Lower lobe of right lung (tissue), 2 donors: ENCODE measurements at places on chromosomes 7 and 10. TPM values are rescaled to one million over a fixed set of nuclear protein-coding genes. Genes with fewer than 3 reads are reported as not detected.

GRCh38 chr7:43392638-43393330 lies 190.1 kb upstream of the STK17A start:
- no peaks in the 10 kb centered on the region for H3K4me1 ChIP-seq
- peaks cover 4% of the 10 kb centered on the region for H3K27me3 ChIP-seq
- H3K36me3 ChIP-seq = no peaks in the 10 kb centered on the region
- no peak for DNase-seq

GRCh38 chr10:3652886-3653285 lies 132.1 kb downstream of the KLF6 start:
- H3K4me3 ChIP-seq = peak overlapping the region; percentile 37
- DNase-seq = no peak
- H3K27me3 ChIP-seq = no peaks in the 10 kb centered on the region
- H3K27ac ChIP-seq = no peak overlapping the region

DNA sequence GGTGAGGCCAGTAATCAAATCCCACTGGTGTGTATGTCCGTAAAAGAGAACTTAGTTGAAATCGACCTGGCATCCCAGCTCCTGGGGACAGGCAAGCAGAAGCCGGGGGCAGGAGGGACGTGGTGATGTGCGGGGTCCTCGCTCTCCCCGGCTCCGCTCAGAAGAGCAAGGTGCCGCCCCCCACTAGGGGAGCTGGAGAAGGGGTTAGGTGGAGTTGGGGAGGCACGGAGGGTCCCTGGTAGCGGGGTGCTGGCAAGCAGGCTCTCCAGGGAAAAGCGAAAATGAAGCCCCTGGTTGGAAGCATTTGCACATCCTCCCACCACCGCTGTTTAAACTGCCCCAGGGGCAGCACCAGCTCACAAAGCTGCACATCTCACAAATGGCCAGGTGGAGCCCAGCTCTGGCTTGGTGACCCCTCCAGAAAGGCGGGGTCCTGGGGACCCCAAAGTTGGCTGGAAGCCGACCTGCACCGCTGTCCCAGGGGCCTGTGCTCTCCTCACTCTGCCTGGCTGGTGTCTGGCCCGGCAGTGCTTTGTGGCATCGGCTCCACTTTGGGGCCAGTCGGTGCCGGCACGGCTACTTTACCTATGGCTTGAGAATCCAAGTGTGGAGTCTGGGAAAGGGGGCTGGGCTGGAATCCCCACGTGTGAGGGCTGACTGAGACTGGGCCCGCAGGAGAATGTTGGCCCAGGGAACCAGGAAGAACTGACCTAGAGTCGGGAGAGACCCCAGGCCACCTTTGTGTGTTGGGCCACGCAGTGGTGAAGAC lies 2.9 kb upstream of the CFAP46 start:
- H3K4me3 ChIP-seq = no peak overlapping the region
- peaks cover 7% of the 10 kb centered on the region for H3K4me1 ChIP-seq
- no peak for DNase-seq
- no peak overlapping the region for H3K27ac ChIP-seq
- H3K27me3 ChIP-seq = peaks cover 45% of the 10 kb centered on the region

- H3K36me3 ChIP-seq = no peaks in the 10 kb centered on the region
- no peak overlapping the region for H3K27ac ChIP-seq
- H3K4me1 ChIP-seq = no peaks in the 10 kb centered on the region
Observed at GRCh38 chr10:56269181-56269580, 91.9 kb downstream of the ZWINT start.

DNA sequence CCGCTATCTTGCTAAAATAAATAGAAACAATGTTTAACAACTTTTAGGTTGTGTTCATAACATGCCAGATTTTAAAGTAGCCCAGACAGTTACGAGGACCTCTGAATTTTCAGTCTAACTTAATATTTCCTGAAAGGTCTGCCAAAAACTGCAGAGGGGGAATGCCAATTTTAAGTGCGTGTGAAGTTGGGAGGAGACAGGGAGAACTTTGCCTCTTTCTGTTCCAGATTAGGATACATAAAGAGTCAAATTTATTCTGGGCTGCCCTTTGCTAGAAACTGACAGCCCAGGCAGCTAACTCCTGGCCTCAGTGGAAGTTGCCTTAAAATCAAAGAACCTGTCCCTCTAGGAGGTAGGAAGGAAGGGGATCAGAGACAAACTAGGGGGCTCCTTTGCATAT lies 52.3 kb upstream of the PIP4K2A start:
- no peak overlapping the region for H3K27ac ChIP-seq
- no peaks in the 10 kb centered on the region for H3K36me3 ChIP-seq
- H3K4me1 ChIP-seq = peaks cover 34% of the 10 kb centered on the region
- no peak overlapping the region for H3K4me3 ChIP-seq
- DNase-seq = no peak
- H3K27me3 ChIP-seq = no peaks in the 10 kb centered on the region

DNA sequence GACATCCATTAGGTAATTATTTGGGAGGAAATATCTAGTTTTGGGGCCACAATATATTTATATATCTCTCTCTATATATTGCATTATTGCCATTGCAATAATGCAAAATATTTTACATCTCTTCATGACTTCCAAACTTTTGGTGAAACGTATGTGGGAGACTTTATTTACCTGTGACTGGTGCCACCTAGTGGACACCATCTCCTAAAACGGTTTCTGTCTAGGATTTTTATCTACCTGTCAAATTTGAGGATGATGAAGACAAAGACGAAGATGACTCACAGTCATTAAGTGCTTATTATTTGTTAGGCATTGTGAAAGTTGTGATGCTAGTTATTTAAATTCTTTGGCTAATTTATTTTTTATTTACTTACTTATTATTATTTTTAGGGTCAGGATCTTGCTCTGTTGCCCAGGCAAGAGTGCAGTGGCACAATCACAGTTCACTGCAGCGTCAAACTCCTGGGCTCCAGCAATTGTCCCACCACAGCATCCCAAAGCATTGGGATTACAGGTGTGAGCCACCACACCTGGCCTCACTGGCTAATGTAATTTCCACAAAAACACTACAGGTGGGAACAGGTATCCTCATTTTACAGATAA lies 18.7 kb upstream of the CBLL1 start:
- H3K4me1 ChIP-seq = no peaks in the 10 kb centered on the region
- no peak overlapping the region for H3K4me3 ChIP-seq
- H3K27me3 ChIP-seq = no peaks in the 10 kb centered on the region
- H3K27ac ChIP-seq = no peak overlapping the region
- H3K36me3 ChIP-seq = no peaks in the 10 kb centered on the region
- DNase-seq = no peak

DNA sequence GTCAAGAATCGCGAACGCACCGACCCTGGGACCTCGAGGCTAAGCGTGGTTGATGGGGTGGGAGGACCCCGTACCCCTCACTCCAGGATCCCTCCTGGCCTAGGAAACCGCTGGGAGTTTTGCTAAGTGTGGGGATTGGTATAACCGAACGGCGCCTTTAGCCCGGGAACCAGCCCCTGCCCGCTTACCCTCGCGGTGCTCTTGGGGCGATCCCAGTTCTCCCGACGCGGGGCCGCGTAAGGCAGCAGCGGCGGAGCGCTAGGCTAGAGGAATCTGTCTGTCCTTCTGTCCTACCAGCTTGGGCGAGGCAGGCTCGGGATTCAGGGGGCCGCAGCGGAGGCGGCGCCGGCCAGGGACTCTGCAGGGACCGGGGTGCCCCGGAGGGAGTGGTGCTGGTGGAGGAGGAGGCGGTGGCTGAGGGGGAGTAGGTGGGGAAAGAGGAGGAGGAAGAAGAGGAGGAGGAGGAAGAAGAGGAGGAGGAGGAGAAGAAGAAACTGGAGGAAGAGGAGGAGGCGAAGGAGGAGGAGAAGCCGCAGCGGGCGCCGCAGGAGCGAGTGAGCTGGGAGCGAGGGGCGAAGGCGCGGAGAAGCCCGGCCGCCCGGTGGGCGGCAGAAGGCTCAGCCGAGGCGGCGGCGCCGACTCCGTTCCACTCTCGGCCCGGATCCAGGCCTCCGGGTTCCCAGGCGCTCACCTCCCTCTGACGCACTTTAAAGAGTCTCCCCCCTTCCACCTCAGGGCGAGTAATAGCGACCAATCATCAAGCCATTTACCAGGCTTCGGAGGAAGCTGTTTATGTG lies 439 bp upstream of the EMX2 start:
- no peak overlapping the region for H3K4me3 ChIP-seq
- peaks cover 98% of the 10 kb centered on the region for H3K27me3 ChIP-seq
- no peaks in the 10 kb centered on the region for H3K36me3 ChIP-seq
- no peak overlapping the region for H3K27ac ChIP-seq
- no peak for DNase-seq

DNA sequence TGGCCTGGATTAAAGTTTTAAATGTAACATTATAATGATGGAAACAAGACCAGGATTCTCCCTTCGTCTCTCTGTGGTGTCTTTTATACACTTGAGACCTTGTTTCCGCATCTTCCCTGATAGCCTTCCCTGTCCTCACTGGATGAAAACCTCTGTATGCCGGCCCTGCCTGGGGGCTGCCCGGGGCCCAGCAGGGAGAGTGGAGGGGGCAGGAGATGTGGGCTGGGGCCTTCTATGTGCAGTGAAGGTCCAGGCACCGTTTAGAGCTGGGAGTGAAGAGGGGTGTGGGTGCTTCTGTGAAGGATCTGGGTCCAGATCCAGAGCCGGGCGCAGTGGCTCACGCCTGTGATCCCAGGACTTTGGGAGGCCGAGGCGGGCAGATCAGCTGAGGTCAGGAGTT lies 50.7 kb downstream of the UNCX start:
- peaks cover 24% of the 10 kb centered on the region for H3K27me3 ChIP-seq
- H3K27ac ChIP-seq = no peak overlapping the region
- peak; percentile 9 for DNase-seq

- H3K4me3 ChIP-seq = no peak overlapping the region
- no peaks in the 10 kb centered on the region for H3K27me3 ChIP-seq
- DNase-seq = peak; percentile 52
Observed at GRCh38 chr10:103238506-103239252, 7.0 kb upstream of the RPEL1 start.

GRCh38 chr7:3408814-3409595 lies 108.0 kb downstream of the SDK1 start:
- H3K27ac ChIP-seq = no peak overlapping the region
- no peaks in the 10 kb centered on the region for H3K36me3 ChIP-seq
- no peak for DNase-seq
- no peaks in the 10 kb centered on the region for H3K27me3 ChIP-seq

- H3K27ac ChIP-seq = no peak overlapping the region
- H3K4me1 ChIP-seq = no peaks in the 10 kb centered on the region
- no peaks in the 10 kb centered on the region for H3K27me3 ChIP-seq
- H3K4me3 ChIP-seq = no peak overlapping the region
- DNase-seq = no peak
Observed at GRCh38 chr7:97471491-97471890, 260.4 kb upstream of the TAC1 start.

- H3K36me3 ChIP-seq = peaks cover 17% of the 10 kb centered on the region
- H3K4me1 ChIP-seq = no peaks in the 10 kb centered on the region
- DNase-seq = no peak
- no peaks in the 10 kb centered on the region for H3K27me3 ChIP-seq
Observed at GRCh38 chr10:101878869-101879268, 35.3 kb upstream of the KCNIP2 start.

GRCh38 chr7:11274074-11274473 lies 300.4 kb downstream of the PHF14 start:
- H3K36me3 ChIP-seq = no peaks in the 10 kb centered on the region
- H3K27ac ChIP-seq = no peak overlapping the region
- DNase-seq = no peak
- no peak overlapping the region for H3K4me3 ChIP-seq
- no peaks in the 10 kb centered on the region for H3K4me1 ChIP-seq
- no peaks in the 10 kb centered on the region for H3K27me3 ChIP-seq

The MMP21 gene
- total RNA-seq = not detected

The RAB19 gene
- total RNA-seq = 1.7 TPM

The FAM221A gene
- 10.3 TPM for total RNA-seq

The ELOVL3 gene
- total RNA-seq = 0.92 TPM

The CAMK2B gene
- total RNA-seq = 0.30 TPM

The VPS50 gene
- total RNA-seq = 34.6 TPM

The SPDYE16 gene
- total RNA-seq = 0.18 TPM
